Hypothalamus (tissue), 51 donors: ENCODE measurements at places on chromosomes 5 and 9.

DNA sequence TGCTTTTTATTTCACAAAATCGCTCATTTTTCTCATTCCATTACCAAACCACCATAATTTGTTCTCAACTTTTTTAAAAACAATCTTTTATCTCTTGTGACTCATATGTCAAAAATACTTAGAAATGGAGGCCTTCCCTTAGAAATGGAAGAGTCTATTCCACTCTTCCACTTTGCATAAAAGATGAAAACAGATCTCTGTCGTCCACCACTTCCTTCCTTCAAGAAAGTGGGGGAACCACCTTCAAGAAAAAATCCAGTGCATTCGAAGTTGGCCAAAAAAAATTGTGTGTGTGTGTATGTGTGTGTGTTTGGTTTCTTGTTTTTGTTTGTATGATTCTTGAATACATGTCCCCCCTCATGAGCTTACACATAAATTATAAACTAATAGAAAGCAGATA is 628.8 kb upstream of the DMAC1 start:
- no peak for DNase-seq

DNA sequence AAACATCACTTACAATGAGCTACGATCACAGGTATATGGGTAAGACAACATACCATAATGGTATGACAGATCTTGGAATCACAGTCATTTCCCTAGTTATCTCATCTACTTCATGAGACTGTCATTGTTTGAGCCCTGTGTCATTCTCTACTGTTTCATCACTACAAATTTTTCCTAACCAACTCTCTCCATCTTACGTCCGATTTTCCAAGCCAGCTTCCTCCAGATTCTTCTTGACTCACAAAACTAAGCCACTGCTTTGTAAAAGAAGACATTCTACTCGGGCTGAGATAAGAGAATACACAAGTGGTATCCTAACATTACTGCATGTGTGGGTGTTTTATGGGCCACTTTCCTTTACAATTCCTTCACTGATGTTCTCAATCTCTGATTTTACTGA is 49.6 kb downstream of the SERINC5 start:
- peak; percentile 60 for DNase-seq

- DNase-seq = no peak
These were observed 453 bp downstream of the PTRH1 start for GRCh38 chr9:127714951-127715469.

DNA sequence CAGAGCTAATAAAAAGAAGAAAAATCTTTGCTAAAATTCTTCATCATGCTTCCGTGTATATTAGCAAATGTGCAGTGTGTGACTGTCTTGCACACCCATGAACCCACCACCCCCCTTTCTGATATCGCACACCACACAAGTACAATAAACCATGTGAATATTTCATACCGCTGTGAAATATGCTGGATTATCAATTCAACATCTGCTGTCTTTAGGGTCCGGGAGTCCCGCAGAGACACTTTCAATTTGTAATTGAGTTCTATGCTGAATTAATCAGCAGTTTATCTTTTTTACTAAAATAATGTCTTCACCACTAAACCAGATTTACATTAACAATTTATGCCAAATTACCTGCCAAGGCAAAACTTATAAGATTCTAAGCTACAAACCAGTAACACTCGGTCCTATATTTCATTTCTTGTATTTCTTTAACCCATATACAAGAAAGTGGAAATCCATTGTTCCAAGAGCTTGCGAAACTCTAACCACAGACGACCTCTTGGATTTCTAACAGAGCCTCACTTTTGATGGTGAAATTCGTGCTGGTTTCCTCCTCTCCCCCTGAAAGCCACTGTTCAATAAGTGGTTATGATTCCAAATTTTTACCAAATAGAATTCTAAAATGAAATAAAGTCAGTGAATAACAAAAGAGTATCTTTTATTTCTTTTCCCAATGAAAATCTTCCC is 44.2 kb downstream of the PSMB7 start:
- DNase-seq = no peak
